ENCODE measurements at places on chromosomes 7 and 10.
A peak's percentile ranks its signal among the peaks of the same experiment; 100 is the strongest.

GRCh38 chr7:33418251-33418701 lies 288.9 kb downstream of the BBS9 start:
- DNase-seq, result no peak

- no peak for DNase-seq
Measured at GRCh38 chr7:11317766-11318165, 344.1 kb downstream of the PHF14 start.

GRCh38 chr10:25888627-25889026 lies 45.4 kb upstream of the MYO3A start:
- no peak for DNase-seq

GRCh38 chr10:85642082-85642420 lies 724.5 kb downstream of the GRID1 start:
- DNase-seq, result no peak

GRCh38 chr10:48813291-48813690 lies 126.3 kb downstream of the LRRC18 start:
- DNase-seq, result no peak

DNA sequence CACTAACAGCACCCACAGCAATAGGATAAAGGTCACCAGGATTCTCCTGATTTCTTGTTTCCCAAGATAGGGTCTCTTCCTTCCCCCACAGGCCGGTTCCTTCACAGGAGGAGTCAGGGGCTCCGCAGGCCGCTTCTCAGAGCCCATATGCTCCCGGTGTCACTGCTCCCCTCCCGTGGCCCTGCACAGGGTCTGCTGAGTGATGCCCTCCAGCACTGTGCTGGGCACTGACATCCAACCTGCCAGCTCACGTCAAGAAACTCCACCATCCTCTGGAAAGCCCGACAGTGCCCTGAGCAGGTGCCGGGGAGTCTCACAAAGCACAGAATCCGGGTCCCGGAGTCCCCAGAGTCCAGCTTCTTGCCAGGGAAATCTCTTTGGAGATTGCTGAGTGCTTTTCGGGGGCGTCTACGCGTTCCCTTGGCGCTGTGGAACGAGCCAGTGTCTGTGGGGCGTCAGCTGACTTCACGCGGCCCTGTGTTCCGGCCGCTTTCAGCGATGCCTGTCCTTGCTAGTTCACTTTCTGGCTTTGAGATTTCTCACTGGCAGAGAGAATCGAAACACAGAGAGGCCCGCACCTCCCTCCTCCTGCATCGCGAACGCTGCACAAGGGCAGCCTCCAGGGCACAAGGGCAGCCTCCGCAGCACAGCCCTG lies 567.5 kb downstream of the DNAJB6 start:
- no peak for DNase-seq

DNA sequence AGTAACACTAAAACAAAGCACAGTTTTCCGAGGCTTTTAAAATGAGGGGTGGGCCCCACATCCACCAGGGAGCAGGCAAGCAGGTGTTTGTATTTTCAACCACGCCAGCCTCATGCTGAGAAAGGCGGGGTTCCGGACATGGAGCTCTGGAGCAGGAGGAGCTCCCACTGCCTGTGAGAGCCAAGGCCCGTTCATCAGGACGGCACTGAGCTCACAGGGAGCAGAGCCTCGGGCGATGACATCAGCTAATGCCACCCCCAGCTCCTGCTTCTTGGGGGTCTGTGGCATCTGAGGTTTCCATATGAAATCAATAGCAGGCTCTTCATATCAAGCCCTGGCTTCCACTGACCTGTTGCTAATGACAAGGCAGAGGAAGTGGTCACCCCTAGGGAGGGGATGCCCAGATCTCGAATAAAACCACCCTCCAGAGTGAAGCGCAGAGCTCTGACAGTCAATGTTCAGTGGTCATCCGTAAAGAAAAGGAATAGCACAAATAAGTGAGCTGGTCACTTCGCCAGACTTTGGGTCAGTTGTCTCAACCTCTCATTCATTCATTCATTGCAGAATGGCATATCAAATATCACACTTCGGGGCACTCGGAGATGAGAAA lies 89.1 kb downstream of the TNS3 start:
- no peak for DNase-seq

DNA sequence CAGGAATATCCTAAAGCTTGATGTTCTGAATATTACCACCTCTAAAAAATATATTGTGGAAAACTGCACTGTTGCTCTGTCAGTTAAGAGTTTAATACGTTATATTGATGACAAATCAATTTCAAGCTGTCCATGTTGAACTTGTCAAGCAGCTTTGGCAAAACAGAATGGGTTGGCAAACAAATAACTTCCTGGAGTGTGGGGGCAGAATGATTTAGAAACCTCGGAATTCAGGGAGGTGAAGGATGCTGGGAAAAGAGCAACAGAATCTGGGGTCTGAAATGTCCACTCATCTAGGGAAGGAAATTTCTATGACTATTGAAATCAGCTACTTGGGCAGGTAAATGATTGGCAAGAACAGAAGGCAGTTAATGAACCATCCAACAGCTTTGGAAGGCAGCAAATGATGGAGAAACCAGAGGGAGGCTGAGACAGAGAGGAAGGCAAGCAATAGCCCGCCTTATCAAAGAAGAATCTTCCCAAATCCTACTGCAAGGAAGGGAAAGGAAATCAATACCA lies 95.1 kb upstream of the PALS2 start:
- DNase-seq, result no peak

DNA sequence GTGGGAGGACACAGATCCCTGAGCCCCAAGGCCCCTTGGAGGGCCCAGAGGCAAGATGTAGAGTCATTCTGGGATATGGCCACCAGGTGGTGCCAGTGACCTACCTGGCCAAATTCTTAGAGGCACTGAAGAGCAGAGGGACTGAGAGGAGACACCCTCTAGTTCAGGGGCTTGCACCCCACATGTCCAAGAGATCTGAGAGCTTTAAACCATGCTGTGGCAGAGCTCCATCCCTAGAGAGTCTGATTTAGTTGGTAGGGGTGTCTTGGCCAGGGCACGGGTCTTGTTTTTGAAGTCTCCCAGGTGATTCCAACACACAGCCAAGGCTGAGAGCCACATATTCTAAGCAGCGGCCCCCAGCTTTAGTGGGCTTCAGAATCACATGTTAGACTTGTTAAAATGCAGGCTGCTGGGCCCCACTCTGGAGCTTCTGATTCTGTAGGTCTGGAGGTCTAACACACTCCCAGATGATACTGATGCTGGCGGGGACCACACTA lies 52.5 kb downstream of the PRF1 start:
- peak; percentile 63 for DNase-seq

DNA sequence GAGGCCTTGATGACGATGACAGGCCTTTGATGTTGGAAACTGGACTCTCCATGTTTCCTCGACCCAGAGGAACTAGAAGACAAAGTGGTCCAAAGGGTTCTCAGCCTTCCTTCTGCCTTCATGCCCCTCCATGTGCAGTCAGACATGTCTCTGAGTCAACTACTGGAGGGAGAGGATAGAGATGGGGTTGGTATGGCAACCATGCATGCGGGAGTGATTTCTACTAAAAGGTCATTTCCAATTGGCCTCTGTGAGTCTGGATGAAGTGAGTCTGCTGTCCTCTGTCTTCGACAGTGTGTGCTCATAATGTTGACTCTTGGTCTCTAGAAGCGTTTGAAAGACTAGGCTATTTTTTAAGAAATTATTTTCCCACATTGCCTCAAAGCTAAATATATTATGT lies 29.2 kb downstream of the STK17A start:
- DNase-seq, result no peak

DNA sequence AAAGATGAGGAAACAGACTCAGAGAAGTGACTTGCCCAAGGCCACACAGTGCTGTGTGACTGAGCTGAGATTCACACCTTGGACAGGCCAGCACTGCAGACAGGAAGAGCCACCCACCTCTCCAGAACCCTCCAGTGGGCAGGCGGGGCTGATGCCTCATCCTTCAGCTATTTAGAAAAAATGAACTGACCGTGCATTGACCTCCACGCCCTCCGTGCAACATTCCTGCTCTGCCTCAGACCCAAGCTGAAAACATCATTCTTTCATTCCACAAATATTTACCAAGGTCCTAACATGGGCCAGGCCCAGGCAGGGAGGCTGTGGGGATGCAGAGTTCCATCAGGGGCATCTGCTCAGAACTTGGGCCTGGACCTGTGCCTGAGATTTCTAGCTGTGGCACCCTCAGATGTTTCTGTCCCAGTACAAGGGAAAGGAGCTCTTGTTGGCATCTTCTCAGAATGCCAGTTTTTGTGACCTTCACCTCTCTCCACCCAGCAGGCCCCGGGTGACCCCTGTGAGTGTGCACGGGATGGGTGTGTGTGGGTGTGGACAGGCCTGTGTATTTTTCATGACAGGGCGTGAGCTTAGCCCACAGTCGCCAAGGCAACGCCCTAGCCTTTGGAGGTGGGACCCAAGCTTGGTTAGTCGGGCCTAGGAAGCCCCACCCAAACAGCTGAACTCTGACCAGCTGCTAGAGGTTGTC lies 6.5 kb downstream of the VSIR start:
- DNase-seq, result peak; percentile 98

DNA sequence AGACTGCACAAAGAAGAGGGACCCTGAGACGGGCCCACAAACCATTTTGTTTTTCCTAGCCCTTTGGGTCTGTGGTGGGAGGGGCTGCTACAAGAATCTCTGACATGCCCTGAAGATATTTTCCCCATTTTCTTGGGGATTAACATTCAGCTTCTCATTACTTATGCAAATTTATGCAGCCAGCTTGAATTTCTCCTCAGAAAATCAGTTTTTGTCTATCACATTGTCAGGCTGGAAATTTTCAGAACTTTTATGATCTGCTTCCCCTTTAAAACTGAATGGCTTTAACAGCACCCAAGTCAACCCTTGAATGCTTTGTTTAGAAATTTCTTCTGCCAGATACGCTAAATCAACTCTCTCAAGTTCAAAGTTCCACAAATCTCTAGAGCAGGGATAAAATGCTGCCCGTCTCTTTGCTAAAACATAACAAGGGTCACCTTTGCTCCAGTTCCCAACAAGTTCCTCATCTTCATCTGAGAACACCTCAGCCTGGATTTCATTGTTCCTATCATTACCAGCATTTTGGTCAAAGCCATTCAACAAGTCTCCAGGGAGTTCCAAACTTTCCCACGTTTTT lies 560.0 kb upstream of the KCND2 start:
- DNase-seq, result no peak

GRCh38 chr10:33216661-33217427 lies 117.6 kb downstream of the NRP1 start:
- peak; percentile 53 for DNase-seq

DNA sequence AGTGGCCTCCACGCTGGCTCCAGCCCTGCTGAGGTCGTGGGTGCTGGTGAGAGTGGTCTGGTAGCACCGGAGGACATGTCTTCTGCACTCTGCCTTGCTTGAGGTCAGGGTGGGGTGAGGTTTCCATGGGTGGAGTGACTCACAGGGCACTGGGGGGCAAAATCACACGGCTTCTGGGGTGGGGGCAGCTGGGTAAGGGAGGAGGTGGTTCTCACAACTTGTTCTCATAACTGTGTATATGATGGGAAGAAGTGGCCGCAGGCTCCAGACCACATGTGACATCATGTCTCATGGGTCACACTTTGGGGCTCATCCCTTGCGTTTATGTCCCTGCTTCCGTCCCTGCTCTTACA lies 884 bp upstream of the PRF1 start:
- no peak for DNase-seq

GRCh38 chr10:14294347-14295059 lies 36.2 kb downstream of the FRMD4A start:
- DNase-seq, result no peak

DNA sequence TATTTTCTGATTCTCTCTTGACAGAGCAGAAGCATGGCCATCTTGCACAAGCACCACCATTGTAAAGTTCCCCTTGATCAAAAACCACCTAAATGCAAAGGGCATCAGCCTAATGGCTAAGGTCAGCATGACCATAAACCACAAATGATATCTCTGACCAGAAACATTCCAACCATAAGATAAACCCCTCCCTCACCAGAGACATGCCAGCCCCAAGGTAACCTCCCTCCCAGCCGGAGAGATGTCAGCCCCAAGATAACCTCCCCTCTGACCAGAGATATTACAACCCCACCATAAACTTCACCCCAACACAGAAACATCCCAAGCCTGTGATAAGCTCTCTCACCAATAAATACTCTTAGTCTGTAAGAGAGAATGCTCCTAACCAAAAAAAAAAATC lies 72.1 kb upstream of the CDK1 start:
- no peak for DNase-seq

DNA sequence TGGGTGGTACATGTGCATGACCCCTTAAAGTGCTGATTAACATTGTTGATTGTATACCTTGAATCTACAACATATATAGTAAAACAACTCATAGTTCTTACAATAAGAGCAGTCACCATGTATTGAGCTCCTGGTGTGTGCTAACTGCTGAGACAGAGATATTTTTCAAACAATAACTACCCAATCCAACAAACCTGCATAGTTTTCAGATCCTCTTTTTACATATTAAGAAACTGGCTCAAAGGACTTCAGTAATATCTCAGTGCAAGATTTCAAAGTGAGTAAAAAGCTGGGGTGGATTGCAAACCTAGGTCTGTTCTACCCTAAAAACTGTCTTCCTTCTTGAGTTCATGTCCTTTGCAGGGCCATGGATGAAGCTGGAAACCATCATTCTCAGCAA lies 272.2 kb downstream of the SNX13 start:
- DNase-seq, result no peak
